ENCODE measurements at places on chromosomes 5 and 9. TPM values are rescaled to one million over a fixed set of nuclear protein-coding genes. Genes with fewer than 3 reads are reported as not detected.

- H3K27me3 ChIP-seq, result no peaks in the 10 kb centered on the region
- H3K36me3 ChIP-seq, result no peaks in the 10 kb centered on the region
- no peaks in the 10 kb centered on the region for H3K4me1 ChIP-seq
- no peak overlapping the region for H3K4me3 ChIP-seq
- no peak for DNase-seq
Measured at GRCh38 chr9:77156646-77157371, 20.5 kb upstream of the VPS13A start.

DNA sequence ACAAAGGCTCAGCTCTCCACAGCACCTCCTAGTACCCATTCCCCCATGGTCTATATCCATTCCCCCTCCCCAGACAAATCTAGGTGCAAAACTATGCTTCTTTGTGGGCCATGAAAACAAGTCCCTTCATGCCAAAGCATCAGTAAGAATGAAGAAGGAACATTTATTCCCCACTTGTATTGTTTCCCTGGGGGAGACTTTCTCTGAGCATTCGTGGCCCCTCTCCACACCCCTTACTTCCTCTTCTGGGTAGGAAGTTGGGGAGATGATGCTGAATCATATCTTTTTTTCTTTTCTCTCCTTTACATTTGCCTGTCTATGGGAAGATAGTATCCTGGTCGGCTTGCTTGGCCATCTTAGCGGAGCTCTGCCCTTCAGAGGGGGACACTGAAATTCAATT is 246.8 kb downstream of the NSG2 start:
- DNase-seq, result no peak
- H3K27ac ChIP-seq, result no peak overlapping the region
- no peaks in the 10 kb centered on the region for H3K27me3 ChIP-seq

- peaks cover 23% of the 10 kb centered on the region for H3K4me1 ChIP-seq
- H3K36me3 ChIP-seq, result peaks cover 40% of the 10 kb centered on the region
- no peaks in the 10 kb centered on the region for H3K27me3 ChIP-seq
- peak; percentile 43 for DNase-seq
- peak overlapping the region; percentile 82 for H3K27ac ChIP-seq
Measured at GRCh38 chr9:136372561-136373299, 739 bp downstream of the CARD9 start.

- H3K27ac ChIP-seq, result no peak overlapping the region
- H3K4me3 ChIP-seq, result no peak overlapping the region
- no peaks in the 10 kb centered on the region for H3K4me1 ChIP-seq
Measured at GRCh38 chr5:131151216-131151615, 13.8 kb downstream of the HINT1 start.

GRCh38 chr9:126334721-126335621 is 8.3 kb downstream of the MVB12B start:
- H3K27me3 ChIP-seq, result no peaks in the 10 kb centered on the region
- peak overlapping the region; percentile 76 for H3K27ac ChIP-seq
- no peaks in the 10 kb centered on the region for H3K36me3 ChIP-seq

The PTPRD gene
- 49.5 TPM for total RNA-seq

The GABRA1 gene
- total RNA-seq, result not detected

Data from left lung (tissue), 14 donors.